NCI-H510A treated with DMSO at 0.1 percent for 48 hours (cell line): ENCODE measurements at places on chromosomes 3 and 15.

GRCh38 chr15:60972866-60973265 lies 256.2 kb downstream of the RORA start:
- no peak for DNase-seq

GRCh38 chr15:86840996-86841395 lies 761.3 kb downstream of the AGBL1 start:
- no peak for DNase-seq

- no peak for DNase-seq
Measured at GRCh38 chr15:25244731-25245585, 193.9 kb downstream of the UBE3A start.

GRCh38 chr3:189748046-189748445 lies 116.9 kb downstream of the TP63 start:
- DNase-seq = no peak

GRCh38 chr15:40081691-40082194 lies 26.9 kb downstream of the BMF start:
- DNase-seq = peak; percentile 13

DNA sequence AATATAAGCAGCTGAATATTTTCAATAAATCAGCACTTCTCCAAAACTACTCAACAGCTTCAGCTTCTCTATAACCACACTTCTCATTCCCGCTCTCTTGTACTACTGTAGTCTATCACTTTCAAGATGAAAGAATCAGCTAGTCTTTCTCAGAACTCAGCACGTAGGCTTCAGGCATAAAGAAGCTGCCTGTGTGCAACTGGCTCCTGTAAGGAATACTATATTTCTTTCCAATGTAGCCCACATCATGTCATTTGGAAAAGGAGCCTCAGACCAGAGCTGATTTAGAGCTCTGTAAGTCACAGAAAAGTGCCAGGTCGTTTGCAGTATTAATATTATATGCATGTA lies 62.3 kb downstream of the FMN1 start:
- no peak for DNase-seq

DNA sequence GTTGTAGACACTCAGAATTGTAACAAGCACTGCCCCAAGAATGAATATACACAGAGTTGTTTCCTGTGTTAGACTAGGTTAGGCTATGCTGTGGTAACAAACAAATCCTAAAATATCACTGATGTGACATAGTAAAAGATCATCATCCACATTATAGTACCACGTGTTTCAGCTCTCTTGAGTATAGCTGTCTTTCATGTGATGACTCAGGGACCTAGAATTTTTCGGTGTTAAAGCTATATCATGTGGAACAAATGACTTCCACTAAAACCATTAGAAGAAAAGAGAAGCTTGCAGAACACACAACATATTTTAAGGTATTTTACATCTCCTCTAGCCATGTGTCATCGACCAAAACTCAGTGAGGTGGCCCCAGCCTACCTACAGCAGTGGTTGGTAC lies 307.9 kb upstream of the RBMS3 start:
- no peak for DNase-seq

- DNase-seq = no peak
Measured at GRCh38 chr3:80472459-80472858, 704.7 kb upstream of the ROBO1 start.

DNA sequence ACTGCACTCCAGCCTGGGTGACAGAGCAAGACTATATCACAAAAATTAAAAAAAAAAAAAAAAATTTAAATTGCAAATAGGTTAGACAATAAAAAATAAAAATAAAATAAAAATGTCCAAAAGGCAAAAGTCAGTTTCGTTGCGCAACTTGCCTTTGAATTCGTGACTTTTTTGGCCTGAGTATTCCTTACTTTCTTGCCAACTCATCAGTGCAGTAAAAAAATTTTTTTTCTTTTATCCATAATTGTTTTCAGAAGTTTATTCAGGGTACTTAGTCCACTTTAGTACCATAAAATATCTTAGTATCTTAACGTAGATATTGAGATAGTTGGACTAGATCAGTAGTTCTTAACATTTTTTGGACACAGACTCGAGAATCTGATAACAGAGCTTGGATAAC lies 22.4 kb upstream of the CILP start:
- DNase-seq = no peak

DNA sequence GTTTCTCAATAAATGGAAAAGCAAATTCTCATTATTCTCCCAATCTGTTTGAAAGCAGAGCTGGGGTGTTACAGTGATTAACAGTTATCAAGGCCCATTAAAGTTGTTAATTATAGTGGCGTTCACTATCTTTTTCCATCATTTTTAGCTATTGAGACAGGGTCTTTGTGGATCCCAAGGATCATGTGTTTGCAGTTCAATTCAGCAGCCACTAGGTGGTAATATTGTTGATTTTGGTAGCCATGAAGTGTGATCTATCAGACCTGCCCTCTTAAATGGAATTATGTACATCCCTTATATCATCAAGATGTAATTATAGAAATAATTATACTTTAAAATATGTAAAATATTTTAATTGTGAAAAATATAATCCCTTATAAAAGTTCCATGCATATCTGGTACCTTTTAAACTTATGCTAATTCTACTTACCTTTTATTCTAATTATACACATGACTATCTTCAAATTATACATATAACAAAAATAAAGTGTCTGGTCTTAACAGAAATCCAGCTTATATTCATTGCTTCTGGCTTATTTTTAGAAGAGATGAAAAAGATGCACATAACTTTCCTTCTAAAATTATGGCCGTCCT lies 126.4 kb downstream of the GREM1 start:
- DNase-seq = peak; percentile 1

DNA sequence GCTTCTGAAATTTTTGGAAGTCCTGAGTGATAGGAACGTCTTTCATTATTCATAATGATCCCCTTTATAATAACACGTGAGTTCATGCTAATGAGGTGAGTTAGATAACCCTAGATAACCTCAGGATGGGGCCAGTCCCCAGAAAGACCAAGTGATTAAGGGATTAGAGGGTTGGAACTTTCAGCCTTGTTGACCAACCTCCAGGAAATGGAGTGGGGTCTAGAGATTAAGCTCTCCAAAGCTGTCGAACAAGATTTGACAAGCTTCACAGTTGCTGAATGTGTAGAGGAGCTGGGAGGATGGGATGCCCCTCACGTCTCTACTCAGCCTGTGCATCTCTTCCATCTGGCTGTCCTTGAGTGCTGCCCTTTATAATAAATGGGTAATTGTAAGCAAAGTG lies 107.1 kb downstream of the ZMAT3 start:
- DNase-seq = no peak

GRCh38 chr3:24296441-24297205 lies 198.0 kb downstream of the THRB start:
- no peak for DNase-seq

DNA sequence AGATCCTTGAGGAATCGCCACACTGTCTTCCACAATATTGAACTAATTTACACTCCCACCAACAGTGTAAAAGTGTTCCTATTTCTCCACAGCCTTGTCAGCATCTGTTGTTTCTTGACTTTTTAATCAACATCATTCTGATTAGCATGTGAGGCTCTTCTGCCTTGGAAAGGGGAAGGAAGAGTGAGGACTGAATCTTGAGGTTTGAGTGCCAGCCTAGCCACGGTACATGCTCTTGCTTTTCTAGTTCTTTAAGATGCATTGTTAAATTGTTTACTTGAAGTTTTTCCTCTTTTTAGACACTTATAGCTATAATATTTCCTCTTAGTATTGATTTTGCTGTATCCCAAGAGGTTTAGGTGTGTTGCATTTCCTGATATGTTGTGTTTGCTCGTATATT lies 596.1 kb downstream of the OTOL1 start:
- no peak for DNase-seq

- DNase-seq = no peak
Measured at GRCh38 chr15:66881173-66881905, 179.3 kb downstream of the SMAD6 start.

GRCh38 chr15:87816811-87817210 lies 439.7 kb downstream of the NTRK3 start:
- DNase-seq = no peak

DNA sequence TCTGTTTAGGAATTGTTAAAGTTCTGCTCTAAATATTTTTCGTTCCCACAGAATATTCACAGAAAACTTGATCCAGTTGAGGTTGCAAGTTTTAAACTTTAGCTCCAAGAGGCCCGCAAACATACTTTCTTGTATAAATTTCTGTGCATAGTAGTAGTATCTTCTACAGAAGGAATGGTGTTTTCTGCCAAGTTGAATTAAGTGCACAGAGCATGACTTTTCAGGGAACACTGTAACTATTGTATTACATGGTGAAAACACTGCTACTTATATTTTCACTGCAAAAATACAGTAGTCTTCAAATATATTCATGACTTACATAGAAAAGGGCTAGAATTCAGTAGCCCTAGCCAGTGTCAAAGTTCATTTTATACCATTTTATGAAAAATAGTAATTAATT lies 67.0 kb downstream of the SUCNR1 start:
- DNase-seq = no peak

- no peak for DNase-seq
Measured at GRCh38 chr3:17190353-17191078, 305.8 kb downstream of the PLCL2 start.

GRCh38 chr3:192957441-192958021 lies 39.9 kb upstream of the MB21D2 start:
- no peak for DNase-seq

DNA sequence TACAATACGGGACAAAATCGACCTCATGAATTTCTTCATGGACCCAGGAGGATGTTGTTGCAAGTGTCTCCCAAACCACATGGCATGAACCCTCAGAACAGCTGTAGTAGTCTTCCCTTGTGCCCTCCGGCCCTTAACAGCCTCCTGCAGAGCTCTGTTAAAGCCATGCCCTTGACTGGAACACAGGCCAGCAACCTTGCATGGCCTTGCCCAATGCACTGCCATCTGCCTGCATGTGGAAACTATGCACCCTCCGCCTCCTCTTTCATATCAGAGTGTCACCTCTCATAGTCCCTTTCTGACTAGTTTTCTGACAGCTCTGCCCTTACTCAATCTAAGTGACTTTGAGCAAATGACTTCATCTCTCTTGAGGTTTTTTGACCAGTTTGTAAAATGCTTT lies 39.4 kb upstream of the TRIM71 start:
- no peak for DNase-seq

- no peak for DNase-seq
Measured at GRCh38 chr3:4850928-4851265, 128.3 kb upstream of the BHLHE40 start.

- no peak for DNase-seq
Measured at GRCh38 chr3:106065831-106066230, 197.0 kb upstream of the CBLB start.

DNA sequence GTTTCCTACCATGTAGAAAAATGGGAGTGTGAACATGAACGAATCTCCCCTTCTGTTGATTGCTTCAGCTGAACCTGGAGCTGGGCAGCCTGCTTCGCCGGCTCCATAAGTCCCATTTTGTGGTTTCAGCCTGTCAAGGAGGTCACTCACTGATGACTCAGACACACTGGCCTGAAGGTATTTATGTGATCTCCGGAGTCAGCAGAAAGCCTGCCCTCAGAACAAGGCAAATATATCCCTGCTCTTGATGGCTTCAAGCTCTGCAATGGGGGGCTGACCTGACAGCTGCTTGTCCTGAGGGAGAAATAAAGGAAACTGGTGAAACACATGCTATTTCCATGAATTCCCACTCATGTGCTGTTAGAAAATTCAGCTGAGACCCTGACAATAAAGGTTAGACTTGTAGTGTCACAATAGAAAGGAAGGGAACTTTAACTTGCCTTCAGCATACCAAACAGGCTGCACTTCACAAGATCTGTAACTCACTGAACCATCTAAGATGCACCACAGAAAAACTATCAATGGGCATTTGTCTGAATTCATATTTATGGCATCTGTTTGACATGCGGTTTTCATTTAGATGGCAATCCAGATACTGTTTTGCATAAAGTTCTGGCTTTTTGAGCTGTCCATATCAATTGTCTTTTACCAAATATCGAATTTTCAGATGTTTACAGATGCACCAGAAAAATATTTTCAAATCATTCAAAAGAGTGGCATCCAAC lies 282.0 kb upstream of the VEPH1 start:
- DNase-seq = no peak

- DNase-seq = no peak
Measured at GRCh38 chr3:72830452-72831223, 17.6 kb downstream of the SHQ1 start.

DNA sequence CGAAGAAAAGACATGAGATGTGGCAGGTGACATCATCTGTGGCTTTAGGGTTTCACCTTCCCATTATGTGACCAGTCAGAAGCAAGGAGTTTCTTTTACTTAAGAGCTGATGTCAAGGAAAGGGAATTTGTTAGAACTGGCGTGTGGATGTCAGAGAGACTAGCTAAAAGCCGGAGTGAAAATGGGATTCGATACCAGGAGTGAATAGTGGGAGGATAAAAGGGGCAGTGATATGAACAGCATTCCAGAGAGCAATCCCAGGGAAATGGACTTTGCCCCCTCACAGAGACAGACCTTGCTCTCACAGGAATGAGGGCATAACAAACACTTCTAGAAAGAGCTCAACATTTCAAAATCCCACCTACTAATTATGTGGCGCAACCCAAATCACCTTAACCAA lies 5.9 kb upstream of the FMN1 start:
- DNase-seq = no peak

- no peak for DNase-seq
Measured at GRCh38 chr3:8573342-8573926, 71.2 kb downstream of the SSUH2 start.

GRCh38 chr15:80404761-80405553 lies 775 bp downstream of the ARNT2 start:
- peak; percentile 45 for DNase-seq

DNA sequence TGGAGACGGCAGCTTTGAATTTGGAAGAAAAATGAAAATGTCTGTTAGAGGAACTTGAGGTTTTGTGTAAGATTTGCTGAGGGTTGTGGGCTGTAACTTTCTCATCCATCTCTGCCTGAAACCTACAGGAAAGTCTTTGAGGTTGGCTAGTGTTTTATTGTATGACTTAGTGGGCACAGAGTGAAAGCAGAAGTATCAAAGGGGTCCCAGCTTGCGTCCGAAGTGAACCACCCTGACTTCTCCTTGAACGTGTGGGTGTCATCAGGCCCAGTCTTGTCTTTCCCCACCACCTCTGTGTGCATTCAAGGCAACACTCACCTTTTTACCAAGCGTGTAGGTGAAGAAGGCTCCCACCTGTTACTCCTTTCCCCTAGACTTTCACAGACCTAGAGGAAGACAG lies 682.1 kb upstream of the CFAP20DC start:
- DNase-seq = no peak

GRCh38 chr3:21791356-21791755 lies 40.3 kb upstream of the ZNF385D start:
- DNase-seq = no peak

GRCh38 chr3:60142009-60142408 lies 1092.2 kb upstream of the CFAP20DC start:
- DNase-seq = no peak

DNA sequence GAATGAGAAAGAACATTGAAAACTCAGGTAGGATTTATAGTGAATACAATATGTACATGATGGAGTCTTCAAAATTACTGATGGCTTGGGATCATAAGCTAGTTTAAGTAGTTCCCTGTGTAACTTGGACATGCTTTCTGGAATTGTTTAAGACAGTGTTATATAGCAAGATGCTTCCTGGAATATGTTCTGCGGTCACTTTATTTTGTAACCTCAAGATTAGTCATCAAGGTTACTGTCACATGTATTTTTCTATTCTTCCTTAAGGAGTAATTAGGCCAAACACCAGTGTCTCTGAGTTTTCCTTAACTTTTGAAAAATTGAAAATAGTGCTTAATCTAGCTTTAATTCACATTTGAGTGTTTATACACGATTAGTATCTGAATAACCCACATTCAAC lies 760.3 kb upstream of the ARRDC4 start:
- DNase-seq = no peak
